ENCODE measurements at places on chromosomes 2 and 18.

DNA sequence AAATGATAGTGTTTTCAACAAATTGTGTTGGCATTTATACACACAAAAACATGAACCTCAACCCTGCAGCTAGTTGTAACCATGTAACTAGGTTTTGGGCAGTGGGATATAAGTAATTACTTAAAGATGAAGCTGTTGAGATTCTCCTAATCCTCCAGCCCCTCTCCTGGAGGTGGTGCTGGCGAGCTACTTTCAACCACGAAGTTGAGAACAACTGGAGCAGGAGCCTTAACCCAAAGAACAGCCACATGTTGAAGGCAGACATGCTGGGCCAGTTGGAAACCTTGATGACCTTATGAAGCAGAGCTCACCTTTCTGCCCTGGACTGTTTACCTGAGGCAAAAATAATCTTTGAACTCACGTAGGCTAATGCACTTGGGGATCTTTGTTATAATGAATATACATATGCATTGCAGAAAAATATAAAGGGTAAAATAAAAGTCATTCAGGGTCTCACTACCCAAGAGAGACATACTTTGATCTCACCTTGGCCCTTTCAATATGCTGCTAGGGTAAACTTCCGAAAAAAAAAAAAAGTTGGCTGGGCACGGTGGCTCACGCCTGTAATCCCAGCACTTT, 89.6 kb upstream of the NPAS2 start:
- H3K27ac ChIP-seq, result no peak overlapping the region
- H3K4me1 ChIP-seq, result peaks cover 5% of the 10 kb centered on the region
- H3K27me3 ChIP-seq, result no peaks in the 10 kb centered on the region
- H3K4me3 ChIP-seq, result no peak overlapping the region

GRCh38 chr2:204018717-204019116, 82.2 kb downstream of the ICOS start:
- peak overlapping the region; percentile 99 for H3K27ac ChIP-seq
- H3K36me3 ChIP-seq, result peaks cover 19% of the 10 kb centered on the region
- no peak overlapping the region for H3K4me3 ChIP-seq
- peaks cover 97% of the 10 kb centered on the region for H3K4me1 ChIP-seq
- H3K27me3 ChIP-seq, result no peaks in the 10 kb centered on the region

- no peaks in the 10 kb centered on the region for H3K4me1 ChIP-seq
- no peak overlapping the region for H3K27ac ChIP-seq
- no peak overlapping the region for H3K4me3 ChIP-seq
- peaks cover 20% of the 10 kb centered on the region for H3K27me3 ChIP-seq
- H3K36me3 ChIP-seq, result no peaks in the 10 kb centered on the region
Observed at GRCh38 chr18:59456657-59457056, 97.6 kb upstream of the LMAN1 start.

DNA sequence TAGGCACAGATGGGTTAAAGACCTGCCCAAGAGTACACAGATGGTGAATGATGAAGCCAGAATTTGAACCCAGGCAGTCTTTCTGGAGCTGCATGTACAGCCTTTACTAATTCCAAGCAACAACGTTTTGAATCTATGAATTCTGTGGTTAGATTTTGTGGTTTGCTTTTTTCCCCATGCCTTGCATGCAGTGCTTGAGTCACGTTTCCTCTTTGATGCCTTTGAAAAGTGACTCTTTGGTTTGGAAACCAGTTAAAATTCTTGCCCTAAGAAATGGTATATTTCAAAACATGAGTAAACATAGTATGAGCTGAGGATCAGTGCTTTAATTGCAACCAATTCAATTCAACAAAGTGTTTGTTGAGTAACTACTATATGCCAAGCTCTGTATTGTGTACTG, 48.2 kb upstream of the PPM1B start:
- H3K4me3 ChIP-seq, result no peak overlapping the region
- H3K36me3 ChIP-seq, result no peaks in the 10 kb centered on the region
- H3K4me1 ChIP-seq, result peaks cover 62% of the 10 kb centered on the region
- H3K27ac ChIP-seq, result no peak overlapping the region

DNA sequence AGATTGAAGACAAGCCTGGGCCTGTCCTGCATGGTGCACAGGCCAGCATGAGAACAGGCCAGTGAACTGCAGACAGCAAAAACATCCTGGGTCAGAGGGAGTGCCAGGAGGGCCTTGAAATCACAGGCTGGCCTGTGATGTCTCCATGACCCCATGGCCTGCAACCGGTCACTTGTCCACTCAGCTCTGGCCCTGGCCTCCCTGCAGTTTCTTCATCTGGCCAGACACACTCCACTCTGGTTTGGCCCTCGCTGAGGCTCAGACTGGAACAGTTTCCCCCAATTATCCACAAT, 12.6 kb downstream of the CYRIA start:
- H3K4me3 ChIP-seq, result no peak overlapping the region
- H3K27me3 ChIP-seq, result peaks cover 20% of the 10 kb centered on the region
- no peaks in the 10 kb centered on the region for H3K36me3 ChIP-seq
- DNase-seq, result no peak
- H3K4me1 ChIP-seq, result peaks cover 31% of the 10 kb centered on the region
- H3K27ac ChIP-seq, result no peak overlapping the region

All from activated T-cell treated with anti-CD3 and anti-CD28 coated beads, Interleukin-2, amount 50 U/mL, for 72 hours (primary cell).